Caco-2 (cell line): ENCODE measurements at places on chromosomes 7 and 10. TPM values are rescaled to one million over a fixed set of nuclear protein-coding genes. Genes with fewer than 3 reads are reported as not detected.

The SPDYE2B gene
- not detected in 2 replicates for total RNA-seq

The CFAP58 gene
- total RNA-seq = not detected in 2 replicates

DNA sequence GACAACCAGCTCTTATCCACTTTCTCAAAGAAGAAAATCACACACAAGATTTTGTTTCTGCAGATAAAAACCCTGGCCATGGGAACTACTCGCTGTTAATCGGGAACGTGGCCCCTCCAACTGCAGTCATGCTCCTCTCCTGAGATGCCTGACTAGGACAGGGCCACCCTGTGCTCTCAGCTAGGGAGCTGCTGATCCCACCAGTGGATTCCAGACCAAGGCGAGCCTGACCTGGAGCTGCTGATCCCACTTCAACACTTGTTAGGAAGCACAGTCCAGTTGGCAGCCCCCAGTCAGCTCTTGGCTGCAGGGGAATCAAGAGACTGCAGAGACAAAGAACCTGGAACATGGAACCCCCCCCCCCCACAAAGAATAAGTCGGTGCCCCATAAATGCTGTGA is 474.3 kb upstream of the MGMT start:
- H3K36me3 ChIP-seq = no peaks in the 10 kb centered on the region
- H3K27ac ChIP-seq = no peak overlapping the region
- H3K4me3 ChIP-seq = no peak overlapping the region
- H3K4me1 ChIP-seq = no peaks in the 10 kb centered on the region
- no peak for DNase-seq
- H3K27me3 ChIP-seq = no peaks in the 10 kb centered on the region

- no peak for DNase-seq
- H3K27ac ChIP-seq = no peak overlapping the region
- no peak overlapping the region for H3K4me3 ChIP-seq
- H3K4me1 ChIP-seq = no peaks in the 10 kb centered on the region
Measured at GRCh38 chr10:129382401-129382800, 84.6 kb upstream of the MGMT start.

- no peaks in the 10 kb centered on the region for H3K36me3 ChIP-seq
- DNase-seq = no peak
- H3K27me3 ChIP-seq = no peaks in the 10 kb centered on the region
- peaks cover 13% of the 10 kb centered on the region; the same call in 1 of the 2 replicates for H3K4me1 ChIP-seq
- H3K27ac ChIP-seq = no peak overlapping the region
- H3K4me3 ChIP-seq = no peak overlapping the region
Measured at GRCh38 chr7:138608275-138608674, 92.9 kb downstream of the SVOPL start.

DNA sequence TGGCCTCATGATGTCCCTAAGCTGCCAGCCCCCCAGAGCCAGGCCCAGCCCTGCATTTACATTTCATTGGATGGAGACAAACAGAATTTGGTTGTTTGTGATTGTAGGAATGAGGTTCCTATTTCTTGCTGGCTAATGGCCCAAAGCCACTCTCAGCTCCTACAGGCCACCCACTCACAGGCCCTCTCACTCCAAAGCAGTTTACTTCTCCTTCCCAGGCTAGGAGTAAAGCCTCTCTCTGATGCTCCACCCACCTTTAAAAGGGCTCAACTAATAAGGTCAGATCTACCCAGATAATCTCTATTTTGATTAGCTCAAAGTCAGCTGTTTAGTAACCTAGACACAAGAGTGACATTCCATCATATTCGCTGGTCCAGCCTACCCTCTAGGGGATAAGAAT is 11.2 kb upstream of the CUZD1 start:
- H3K36me3 ChIP-seq = peaks cover 4% of the 10 kb centered on the region
- no peak for DNase-seq
- H3K4me1 ChIP-seq = peaks cover 11% of the 10 kb centered on the region
- no peaks in the 10 kb centered on the region for H3K27me3 ChIP-seq
- no peak overlapping the region for H3K4me3 ChIP-seq

DNA sequence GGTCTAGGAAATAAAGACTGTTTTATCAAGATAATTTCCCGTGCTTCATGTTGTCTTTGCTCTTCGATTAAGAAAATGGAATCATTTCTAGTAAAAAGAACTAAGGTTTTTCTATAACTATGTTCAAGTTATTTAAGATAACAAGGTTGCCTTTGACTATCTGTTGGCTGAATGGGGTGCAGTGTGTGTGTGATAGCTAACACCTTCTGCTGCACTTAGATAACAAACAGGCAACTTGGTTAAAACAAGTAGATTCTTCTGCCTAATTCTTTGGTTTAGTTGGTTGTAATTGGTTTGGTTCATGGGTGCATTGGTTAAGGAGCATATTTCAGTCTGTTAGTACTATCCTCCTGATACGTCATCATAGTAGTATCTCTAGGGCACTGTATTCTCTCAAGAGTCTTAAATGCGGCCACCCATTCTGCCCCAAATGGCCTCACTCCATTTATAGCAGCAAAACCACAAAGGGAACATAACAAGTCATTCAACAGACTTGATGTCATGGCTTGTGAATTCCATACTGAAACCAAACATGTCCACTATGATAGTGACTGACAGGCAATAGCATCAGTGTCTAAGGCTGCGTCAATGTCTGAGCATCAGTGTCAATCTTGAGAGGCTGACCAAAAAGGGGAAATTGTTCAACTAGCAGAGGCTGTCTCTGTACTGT is 55.7 kb downstream of the CCDC3 start:
- no peaks in the 10 kb centered on the region for H3K27me3 ChIP-seq
- H3K4me3 ChIP-seq = no peak overlapping the region
- no peak for DNase-seq
- no peak overlapping the region for H3K27ac ChIP-seq

DNA sequence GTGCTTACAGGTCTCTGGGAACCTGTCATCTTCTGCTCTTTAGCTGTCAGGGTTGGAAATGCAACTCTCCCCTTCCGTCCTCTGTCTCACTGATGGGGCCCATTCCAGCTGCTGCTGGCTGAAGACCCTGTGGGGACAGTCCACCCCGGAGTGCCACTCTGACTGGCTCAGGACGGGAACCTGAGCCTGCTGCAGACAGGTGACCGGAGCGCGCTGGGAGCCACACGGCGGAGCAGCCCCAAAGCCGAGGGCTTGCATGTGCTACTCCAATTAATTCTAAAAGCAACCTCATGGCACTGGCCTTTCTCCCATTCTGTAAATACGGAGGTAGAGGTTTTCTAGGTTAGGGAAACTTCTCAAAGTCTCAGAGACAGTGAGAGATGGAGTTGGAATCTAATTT is 223.5 kb upstream of the PITRM1 start:
- H3K27me3 ChIP-seq = no peaks in the 10 kb centered on the region
- DNase-seq = no peak
- H3K36me3 ChIP-seq = no peaks in the 10 kb centered on the region
- H3K4me3 ChIP-seq = no peak overlapping the region
